ENCODE measurements at places on chromosomes 1 and 21.
A peak's percentile ranks its signal among the peaks of the same experiment; 100 is the strongest.

GRCh38 chr1:229229137-229229720 lies 41.7 kb upstream of the RAB4A start:
- DNase-seq = no peak

DNA sequence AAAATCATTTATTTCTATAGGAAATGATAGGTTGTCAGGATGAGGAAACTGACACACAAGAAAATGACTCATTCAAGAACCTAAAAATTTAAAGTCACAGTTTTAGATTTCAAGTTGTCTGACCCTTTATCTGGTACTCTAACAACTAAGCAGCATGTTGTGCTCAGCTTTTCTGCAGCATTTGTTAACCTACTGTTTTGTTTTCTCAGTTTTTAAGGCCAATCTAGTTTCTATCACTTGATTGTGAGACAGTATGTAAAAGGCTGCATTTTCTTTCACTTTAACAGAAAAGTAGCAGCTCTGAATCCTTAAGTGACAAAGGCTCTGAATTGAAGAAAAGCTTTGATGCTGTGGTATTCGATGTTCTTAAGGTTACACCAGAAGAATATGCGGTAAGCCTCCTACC lies 59.1 kb downstream of the RALGPS2 start:
- DNase-seq = no peak

DNA sequence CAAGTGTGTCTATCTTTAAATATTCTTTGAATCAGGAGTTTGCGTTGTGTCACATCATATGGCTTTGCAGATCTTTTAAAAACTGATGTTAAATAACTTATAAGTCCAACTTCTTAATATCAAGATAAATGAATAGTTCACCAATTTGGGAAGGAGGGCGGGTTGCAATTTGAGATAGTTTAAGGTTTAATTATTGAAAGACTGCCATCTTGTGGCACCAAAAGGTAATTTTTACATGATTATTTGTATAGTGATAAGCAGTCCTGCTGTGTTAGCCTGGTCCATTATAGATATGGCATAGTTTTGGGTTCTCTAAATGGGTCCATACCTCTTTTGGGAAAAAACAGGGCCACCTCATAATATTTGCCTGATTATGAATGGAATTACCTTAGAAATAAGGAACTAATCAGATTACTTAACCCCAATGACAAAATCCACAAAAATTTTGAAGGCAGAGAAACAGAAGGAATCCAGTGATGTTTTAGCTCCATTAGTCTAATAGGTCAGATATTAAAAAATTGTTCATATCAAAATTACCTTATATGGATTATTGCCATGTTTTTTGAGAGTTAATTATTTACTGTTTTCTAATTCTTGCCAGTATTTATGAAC lies 64.3 kb downstream of the PRKAA2 start:
- DNase-seq = peak; percentile 15

DNA sequence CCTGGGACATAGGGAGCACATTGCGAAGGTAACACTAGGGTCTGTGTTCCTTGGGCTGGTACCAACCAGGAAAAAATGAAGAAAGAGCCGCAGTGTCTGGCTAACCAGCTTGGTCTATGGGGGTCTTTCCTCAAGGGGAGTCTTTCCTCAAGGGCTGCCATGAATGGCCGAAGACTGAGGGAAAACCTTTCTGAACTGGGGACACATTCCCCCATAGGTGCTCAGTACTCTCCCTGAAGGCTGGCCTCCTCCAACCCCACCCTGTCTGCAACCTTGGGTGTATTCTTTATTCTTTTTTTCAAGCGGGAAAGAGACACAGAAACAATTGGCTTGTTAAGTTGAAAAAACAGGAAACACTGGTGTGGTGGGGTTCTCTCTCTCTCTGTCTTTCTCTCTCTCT lies 200.5 kb downstream of the BACH1 start:
- no peak for DNase-seq

- no peak for DNase-seq
These were observed 144.7 kb downstream of the TGFBR3 start for GRCh38 chr1:91741301-91741700.

- DNase-seq = no peak
These were observed 34.6 kb downstream of the IL12RB2 start for GRCh38 chr1:67342076-67342890.

GRCh38 chr1:6011161-6011945 lies 19.1 kb upstream of the NPHP4 start:
- no peak for DNase-seq

DNA sequence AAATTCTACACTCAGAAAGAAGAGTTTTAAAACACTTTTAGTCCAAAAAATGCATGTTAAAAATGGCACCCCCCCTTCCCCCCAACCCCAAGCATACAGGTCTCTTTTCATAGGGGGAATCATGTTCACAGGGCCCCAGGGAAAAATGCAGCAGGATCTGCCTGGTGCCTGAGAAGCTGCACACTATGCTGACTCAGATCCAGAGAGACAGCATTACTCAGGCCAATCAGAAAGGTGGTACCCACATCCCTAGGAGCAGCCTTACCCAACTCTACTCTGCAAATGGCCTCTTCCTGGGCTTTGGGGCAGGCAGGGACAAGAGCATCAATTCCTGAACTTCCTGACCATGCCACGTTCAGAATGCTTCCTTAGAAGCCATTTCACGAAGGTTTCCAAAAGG lies 119.0 kb downstream of the HIVEP3 start:
- no peak for DNase-seq

DNA sequence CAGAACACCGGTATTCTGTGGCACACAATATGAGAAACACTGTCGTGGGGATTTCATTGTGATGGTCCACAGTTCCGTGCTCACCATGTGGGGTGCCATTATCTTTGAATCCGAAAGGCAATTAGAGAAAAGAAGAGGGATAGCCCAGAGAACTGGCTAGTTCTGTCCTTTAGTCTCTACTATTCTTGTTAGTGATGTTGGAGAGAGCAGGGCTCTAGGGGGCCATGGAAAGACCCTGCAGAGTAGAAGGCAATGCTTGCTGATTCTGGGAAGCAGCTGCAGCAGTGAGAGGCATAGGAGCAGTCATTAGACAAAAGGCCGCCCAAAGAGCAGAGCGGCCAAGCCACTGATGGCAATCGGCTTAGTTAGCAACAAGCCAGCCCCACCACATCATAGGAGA lies 146.3 kb downstream of the TSEN15 start:
- DNase-seq = no peak

DNA sequence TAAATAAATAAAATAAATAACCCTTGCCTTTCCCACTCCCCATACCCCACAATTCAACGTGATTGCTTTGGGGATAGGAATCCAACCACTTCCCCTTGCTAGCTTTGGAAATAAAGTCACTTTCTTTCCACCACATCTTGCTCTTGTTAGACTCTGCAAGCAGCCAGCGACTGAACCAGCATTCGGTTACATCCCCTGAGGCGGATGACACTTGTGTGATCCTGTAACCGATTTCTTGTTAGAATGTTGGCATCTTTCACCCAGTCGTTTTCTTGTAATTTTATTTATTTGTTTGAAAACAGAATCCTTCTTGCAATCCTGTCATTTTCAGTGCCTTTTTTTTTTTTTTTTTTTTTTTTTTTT lies 1.6 kb upstream of the IFNGR2 start:
- DNase-seq = no peak

DNA sequence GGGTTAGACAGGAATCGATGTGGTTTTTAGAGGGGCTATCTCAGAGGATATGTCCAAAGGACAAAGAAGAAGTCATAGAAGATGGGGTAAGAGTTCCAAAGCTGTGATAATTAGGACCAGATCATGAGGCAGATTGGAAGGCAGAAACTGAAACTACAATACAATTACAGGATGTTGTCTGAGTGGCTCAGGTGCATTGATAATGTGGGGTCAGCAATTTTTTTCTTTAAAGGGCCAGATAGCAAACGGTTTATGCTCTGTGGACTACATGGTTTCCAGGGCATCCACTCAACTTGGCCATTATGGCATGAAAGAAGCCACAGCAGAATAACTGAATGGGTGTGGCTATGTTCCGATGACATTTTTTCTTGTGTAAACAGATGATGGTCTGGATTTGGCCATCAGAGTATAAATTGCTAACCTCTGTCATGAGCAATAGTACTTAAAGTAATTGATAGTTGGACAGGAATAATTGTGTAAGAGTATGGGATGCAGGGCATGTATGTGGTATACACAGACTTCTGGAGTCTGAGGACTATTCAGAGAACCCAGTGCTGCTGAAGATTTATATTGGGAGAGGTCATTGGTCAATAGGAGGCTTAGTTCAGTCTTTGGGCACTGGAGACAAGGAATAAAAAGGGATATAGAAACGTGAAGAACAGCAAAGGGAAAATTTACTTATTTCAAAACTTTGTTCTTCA lies 198.4 kb upstream of the ADGRL4 start:
- DNase-seq = no peak

DNA sequence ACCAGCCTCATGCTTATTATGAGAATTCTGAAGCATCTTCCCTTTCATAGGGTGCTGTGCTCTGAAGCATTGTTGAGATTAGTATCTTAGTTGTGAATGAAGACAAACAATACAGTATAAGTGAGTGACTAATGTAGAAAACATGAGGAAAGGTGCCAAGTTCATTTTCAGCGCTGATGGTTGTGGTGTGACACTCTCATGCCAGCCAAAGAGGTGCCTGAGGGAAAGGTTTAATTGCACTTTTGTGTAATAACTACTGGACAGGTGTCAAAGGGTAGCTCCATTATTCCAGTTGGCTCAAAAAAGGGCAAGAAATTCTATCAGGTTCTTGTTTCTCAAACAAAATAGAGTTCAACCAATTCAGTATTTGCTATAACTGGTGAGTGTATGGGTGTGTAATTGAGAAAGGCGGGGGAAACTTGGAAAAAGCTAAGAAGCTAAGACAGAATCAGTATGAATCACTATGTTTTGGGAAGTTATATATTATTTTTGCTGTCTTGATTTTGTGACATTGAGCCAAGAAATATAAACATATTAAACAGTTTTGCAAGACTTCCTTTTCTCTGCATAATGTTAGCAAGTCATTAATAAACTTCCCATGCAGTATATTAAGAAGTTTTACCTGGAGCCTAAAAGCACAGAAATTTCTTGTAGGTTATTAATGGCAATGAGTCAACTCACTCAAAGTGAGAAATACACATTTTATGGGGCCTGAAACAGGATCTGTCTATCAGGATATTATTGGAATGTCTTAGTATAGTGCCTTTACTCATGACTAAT lies 31.8 kb downstream of the KCNK2 start:
- DNase-seq = peak; percentile 47

DNA sequence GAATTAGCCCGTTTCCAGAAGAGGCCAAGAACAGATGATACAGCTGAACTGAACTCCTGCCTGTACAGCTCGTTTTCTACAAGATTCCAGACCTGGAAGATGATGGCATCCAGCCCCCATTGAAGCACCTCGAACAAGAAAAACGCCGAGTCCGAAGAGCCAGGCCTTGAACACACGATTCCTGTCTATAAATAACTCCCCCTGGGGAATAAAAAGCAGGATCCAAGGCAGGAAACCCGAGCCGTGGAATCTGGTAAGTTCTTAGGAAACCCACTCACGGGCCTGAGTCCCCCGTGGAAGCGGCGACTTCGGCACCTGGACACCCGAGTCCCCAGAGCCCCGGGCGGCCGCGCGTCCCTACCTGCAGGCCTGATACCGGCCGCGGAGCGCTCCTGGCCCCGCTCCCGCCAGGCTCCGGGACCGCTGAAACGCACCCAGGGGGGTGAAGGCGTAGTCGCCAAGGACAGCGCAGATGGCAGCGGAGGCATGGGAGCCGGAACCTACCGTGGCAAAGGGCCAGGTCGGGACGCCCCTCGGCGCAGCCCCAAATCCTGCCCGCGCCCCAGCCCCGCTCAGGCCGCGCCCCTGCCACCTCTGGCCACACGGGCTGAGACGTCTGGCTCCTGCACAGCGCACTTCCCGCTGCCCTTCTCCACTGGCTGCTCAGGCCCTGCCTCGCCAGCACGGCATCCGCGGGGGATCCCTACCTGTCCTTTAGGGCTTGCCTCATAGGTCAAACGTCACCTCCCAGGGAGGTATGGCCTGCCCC lies 14.0 kb upstream of the HLCS start:
- no peak for DNase-seq

DNA sequence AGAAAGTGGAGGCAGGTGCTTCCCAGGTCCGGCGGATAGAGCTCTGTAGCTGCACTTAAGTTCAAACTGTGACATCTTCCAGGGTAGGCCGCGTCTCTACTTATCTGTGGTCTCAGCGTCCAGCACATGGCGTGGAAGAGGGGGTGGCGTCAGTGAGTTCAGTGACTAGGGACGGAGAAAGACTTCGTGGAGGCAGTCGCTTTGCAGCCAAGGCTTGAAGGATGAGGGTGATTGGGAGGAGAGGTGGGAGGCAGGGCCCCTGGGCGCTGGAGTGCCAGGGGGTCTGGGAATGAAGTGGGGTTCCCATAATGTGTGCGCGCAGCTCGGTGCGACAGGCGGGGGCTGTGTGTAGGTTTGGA lies 444 bp upstream of the AGO1 start:
- DNase-seq = no peak

DNA sequence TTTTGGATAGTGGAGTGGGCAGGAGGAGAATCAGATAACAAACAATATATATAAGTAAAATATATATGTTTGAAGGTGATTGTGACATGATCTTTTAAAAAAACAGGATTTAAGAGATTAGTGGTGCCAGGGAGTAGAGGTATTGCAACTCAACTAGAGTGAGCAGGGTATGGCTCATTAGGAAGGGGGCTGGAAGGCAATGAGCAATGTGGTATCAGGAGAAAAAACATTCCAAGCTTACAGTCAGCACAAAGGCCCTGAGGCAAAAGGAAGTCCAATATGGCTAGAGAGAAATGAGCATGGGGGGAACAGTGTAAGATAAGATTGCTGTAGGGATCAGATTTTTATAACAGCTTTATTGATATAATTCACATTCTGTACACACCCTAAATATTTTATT lies 5.3 kb upstream of the GADD45A start:
- DNase-seq = no peak
